ENCODE measurements at places on chromosomes 7 and 10.

DNA sequence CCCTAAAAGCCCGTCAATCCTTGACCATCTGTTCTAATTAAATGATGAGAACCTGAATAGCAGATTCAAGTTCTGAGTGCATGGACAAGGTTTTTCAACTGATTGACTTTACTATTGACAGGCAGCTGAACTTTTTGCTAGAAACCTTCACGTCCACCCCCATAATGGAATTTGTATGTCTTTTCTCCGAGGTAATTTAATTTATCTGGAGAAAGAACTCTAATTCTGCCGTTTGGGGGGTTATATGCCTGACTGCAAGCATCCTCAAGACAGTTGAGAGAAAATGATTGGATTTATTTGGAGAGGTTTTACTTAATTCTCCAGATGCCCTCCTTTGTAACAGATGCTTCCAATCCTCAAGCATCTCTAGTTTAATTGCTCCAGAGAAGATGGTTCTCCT is 1053.4 kb upstream of the AUTS2 start:
- DNase-seq: no peak

DNA sequence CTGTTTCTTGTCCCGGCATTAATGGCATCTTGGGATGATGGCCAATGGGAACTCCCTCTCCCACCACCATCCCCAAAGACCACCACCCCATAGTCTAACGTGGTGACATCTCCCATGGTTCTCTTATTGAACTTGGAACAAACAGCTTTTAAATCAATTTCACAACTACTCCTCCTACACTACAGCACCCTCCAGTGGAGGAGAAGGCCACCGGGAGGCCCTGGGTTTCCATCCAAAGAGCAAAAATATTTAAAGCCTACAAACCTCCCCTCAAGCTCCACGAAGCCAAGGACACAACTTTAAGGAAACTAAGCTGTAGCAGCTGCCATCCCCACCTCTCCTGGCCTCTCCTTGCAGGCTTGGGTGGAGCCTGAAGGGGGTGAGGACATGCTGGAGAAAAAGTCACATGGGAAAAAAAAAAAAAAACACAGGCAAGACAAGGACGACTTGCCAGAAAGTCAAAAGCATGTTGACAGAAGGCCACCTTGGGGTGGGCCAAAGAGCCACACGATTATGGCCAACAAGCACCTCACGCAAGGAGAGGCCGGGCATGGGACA is 94.0 kb upstream of the LANCL2 start:
- no peak for DNase-seq

GRCh38 chr10:110841767-110842267 is 29.9 kb upstream of the PDCD4 start:
- no peak for DNase-seq

- no peak for DNase-seq
Measured at GRCh38 chr10:69457771-69458237, 6.5 kb downstream of the TSPAN15 start.

GRCh38 chr10:113126229-113127201 is 176.5 kb downstream of the TCF7L2 start:
- peak; percentile 78 for DNase-seq

Measured in SJSA1 (cell line).